ENCODE measurements at places on chromosomes 11 and 22.

DNA sequence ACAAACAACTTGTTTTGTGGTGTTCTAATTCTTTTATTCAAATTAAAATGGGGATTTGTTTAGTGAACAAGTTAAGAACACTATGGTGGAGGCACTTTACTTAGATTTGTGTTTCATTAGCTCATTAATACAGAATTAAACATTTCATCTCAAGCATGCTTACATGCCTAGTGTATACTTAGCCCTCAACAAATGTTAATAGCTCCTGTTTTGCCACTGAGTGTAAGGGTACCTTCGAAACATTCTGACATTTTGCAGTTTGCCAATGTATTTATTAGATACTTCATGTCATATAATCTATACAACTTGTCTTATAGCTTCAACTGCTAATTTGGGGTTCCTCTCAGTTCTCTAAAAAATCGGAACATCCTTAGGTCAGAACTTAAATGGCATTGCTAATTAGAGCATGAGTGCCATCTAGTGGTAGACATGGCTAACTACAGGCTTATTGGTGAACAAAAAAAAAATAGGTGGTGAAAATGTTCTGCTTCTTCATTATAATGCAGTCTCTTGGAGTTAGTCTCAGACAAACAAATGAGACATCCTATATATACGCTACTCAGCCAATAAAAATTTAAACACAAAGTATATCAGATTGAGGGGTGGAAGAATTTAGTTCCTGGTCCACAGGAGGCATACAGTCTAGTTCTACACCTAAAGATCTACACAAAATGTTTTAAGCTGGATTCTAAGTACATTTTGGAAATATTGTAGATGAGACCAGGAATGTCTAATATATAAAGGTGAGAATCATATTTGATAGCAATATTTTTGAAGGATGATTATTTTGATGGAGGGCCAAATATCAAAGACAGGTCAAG lies 4.9 kb upstream of the CNTN5 start:
- H3K4me3 ChIP-seq = no peak overlapping the region
- no peaks in the 10 kb centered on the region for H3K27me3 ChIP-seq

DNA sequence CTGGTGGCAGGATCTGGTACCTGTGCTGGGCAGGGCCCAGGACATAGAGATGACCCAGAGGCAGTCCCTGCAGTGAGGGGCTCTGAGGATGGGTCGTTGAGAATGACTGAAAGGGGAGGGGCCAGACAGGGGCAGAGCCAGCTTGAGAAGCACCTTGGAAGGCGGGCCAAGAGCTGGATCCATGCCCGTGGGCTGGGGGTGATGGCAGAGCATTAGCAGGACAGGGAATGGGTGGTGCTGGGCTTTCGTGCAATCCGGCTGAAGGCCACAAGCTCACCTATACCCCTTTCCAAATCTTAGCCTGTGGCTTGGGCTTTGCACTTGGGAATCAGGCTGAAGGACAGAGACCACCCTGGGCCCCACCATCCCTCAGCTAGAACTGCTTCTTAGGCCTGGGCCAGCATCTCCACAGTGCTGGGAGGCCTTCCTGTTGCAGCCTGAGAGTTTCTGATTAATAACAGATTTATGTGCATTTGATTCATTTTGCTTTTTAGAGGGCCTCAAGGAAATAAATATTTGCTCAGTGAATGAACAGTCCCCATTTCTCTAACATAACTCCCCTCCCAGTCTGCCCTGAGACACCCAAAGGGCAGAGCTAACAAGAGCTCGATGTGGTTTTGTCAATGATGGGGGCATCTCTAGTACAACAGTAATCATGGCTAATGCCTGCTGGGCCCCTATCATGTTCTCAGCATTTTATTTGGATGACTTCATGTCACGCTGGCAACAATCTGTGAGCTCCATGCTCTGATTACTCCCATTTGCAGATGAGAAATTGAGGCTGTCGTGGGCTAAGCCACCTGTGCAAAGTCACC lies 39.3 kb downstream of the RIBC2 start:
- no peak overlapping the region for H3K27ac ChIP-seq
- DNase-seq = no peak
- H3K4me1 ChIP-seq = peaks cover 2% of the 10 kb centered on the region
- no peak overlapping the region for H3K4me3 ChIP-seq

- no peak overlapping the region for H3K27ac ChIP-seq
- no peak for DNase-seq
- H3K4me1 ChIP-seq = no peaks in the 10 kb centered on the region
- no peak overlapping the region for H3K4me3 ChIP-seq
- H3K27me3 ChIP-seq = no peaks in the 10 kb centered on the region
Observed at GRCh38 chr11:26569646-26570045, 2.4 kb downstream of the MUC15 start.

DNA sequence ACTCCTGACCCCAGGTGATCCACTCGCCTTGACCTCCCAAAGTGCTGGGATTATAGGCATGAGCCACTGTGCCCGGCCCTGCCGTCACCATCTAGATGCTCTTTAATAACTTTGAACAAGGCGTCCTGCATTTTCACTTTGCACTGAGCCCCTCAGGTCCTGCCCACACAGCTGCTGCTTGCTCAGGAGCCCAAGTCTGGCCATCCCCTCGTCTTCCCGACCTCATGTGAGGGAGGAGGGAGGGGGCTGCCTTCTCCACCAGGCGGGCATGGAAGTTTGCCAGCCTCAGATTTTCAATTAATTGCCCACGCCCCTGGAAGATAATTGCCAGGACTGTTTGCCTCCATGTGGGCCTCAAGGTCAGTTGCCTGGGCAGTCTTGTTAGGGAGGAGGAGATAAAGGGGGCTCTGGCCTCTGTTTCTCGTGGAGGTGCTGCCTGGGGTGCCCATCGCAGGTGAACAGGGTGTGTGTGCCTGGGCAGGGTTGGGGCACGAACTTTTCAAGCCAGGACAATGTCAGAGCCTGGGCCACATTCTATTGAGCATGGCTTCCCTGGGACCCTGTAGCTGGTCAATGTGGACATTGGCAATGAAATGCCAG lies 27.9 kb upstream of the MYEOV start:
- no peaks in the 10 kb centered on the region for H3K36me3 ChIP-seq
- no peak overlapping the region for H3K4me3 ChIP-seq
- no peak overlapping the region for H3K27ac ChIP-seq
- no peaks in the 10 kb centered on the region for H3K4me1 ChIP-seq

DNA sequence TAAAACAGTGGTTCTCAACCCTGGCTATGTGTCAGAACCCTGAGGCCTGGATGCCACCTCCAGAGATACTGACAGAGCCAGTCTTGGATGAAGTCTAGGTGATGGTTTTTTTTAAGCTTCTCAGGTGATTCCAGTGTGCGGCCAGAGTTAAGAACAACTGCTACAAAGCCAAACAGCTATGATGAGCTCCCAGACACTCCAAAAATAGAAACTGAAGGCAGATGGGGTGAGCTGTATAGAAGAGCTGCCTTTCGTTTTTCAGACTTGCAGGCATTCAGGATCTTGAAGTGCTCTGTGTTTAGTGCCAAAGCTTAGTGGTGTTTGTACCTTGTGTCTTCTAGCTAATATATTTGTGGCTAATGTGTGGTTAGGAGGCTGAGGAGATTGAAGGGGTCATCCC lies 14.2 kb downstream of the SCUBE2 start:
- H3K4me3 ChIP-seq = no peak overlapping the region
- H3K36me3 ChIP-seq = no peaks in the 10 kb centered on the region
- H3K27me3 ChIP-seq = no peaks in the 10 kb centered on the region

- H3K36me3 ChIP-seq = no peaks in the 10 kb centered on the region
- H3K4me3 ChIP-seq = no peak overlapping the region
- no peak overlapping the region for H3K27ac ChIP-seq
- DNase-seq = no peak
- no peaks in the 10 kb centered on the region for H3K4me1 ChIP-seq
- H3K27me3 ChIP-seq = no peaks in the 10 kb centered on the region
Observed at GRCh38 chr11:46540807-46541206, 53.0 kb downstream of the AMBRA1 start.

DNA sequence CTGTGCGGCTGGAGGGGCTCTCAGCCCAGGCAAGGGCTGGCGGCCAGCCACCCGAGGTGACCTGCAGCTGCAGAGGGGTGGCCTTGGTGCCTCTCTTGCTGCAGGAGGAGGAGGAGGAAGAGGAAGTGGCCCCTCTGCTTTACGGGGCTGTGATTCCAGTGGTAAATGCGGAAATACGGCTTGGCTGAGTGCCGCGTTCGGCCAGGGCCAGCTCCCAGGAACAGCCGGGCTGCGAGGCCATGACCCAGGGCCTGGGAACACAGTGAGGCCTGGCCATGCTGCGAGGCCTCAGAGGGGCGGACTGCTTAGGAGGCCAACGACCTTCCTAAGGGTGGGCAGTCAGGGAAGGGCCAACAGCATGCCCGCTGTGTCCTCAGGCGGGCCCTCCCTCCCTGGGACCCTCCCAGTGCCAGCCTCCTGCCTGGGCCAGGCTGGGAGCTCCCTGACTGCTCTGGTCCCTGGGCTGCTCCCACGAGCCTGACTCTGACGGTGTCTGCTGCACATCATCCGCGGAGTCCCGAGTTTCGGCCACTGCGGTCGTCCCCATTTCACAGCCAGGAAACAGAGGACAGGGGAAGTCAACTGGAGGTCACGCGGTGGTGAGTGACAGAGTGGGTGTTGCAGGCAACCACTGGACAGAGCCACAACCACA lies 20.8 kb upstream of the PPARA start:
- H3K4me3 ChIP-seq = no peak overlapping the region
- H3K27ac ChIP-seq = peak overlapping the region; percentile 30
- H3K36me3 ChIP-seq = no peaks in the 10 kb centered on the region
- H3K27me3 ChIP-seq = no peaks in the 10 kb centered on the region

DNA sequence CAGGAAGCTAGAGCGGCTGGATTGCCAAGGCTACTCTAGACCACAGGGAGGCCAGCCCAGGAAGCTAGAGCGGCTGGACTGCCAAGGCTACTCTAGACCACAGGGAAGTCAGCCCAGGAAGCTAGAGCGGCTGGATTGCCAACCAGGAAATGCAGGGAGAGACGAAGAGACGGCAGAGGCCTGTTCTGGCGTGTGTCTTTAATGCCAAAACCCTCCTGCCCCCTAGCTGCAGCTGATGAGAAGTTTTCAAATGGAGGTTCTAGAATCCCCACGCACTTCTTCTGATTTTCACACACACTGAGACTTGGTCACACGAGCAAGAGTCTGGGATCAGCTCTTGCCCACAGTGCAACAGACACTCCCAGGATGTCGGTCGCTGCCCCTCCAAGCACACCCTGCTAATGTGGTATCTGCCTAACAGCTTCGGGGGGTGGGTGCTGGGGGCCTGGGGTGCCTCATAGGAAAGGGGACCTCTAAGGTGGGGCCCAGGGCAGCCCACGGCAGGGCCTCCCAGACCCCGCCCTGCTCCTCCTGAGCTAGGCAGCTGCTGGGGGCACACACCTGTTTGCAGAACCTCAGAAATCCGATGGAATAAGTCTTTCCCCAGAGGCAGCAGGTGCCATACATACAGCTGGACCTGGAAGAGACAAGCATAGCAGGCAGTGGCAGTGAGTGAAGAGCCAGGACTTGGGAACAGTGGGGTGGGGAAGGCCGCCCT lies 28.5 kb downstream of the MAFF start:
- no peak for DNase-seq
- no peaks in the 10 kb centered on the region for H3K27me3 ChIP-seq
- peaks cover 7% of the 10 kb centered on the region for H3K4me1 ChIP-seq
- H3K36me3 ChIP-seq = no peaks in the 10 kb centered on the region
- H3K4me3 ChIP-seq = no peak overlapping the region

- no peak overlapping the region for H3K27ac ChIP-seq
- H3K4me1 ChIP-seq = peaks cover 5% of the 10 kb centered on the region
- no peak for DNase-seq
- no peak overlapping the region for H3K4me3 ChIP-seq
Observed at GRCh38 chr11:75429902-75430713, 2.9 kb downstream of the KLHL35 start.

GRCh38 chr11:122628810-122629555 lies 26.5 kb upstream of the UBASH3B start:
- no peak overlapping the region for H3K27ac ChIP-seq
- peak; percentile 22 for DNase-seq
- no peak overlapping the region for H3K4me3 ChIP-seq
- no peaks in the 10 kb centered on the region for H3K4me1 ChIP-seq
- no peaks in the 10 kb centered on the region for H3K36me3 ChIP-seq
- H3K27me3 ChIP-seq = no peaks in the 10 kb centered on the region

- no peaks in the 10 kb centered on the region for H3K36me3 ChIP-seq
- peak overlapping the region; percentile 96 for H3K27ac ChIP-seq
- no peaks in the 10 kb centered on the region for H3K27me3 ChIP-seq
Observed at GRCh38 chr11:130003717-130004001, 1.0 kb upstream of the PRDM10 start.

GRCh38 chr11:2718817-2719438 lies 19.1 kb upstream of the KCNQ1OT1 start:
- no peak overlapping the region for H3K27ac ChIP-seq
- no peak overlapping the region for H3K4me3 ChIP-seq
- H3K4me1 ChIP-seq = no peaks in the 10 kb centered on the region

- DNase-seq = no peak
- no peak overlapping the region for H3K27ac ChIP-seq
- H3K4me3 ChIP-seq = no peak overlapping the region
- H3K36me3 ChIP-seq = no peaks in the 10 kb centered on the region
Observed at GRCh38 chr22:44202261-44202789, 21.6 kb downstream of the PARVG start.

- no peak overlapping the region for H3K27ac ChIP-seq
- H3K27me3 ChIP-seq = no peaks in the 10 kb centered on the region
- peaks cover 2% of the 10 kb centered on the region for H3K4me1 ChIP-seq
- no peak for DNase-seq
- H3K4me3 ChIP-seq = no peak overlapping the region
Observed at GRCh38 chr11:120663142-120663541, 151.6 kb downstream of the GRIK4 start.

Data from ovary (tissue), 10 donors.